ACHN (cell line): ENCODE measurements at places on chromosomes 16 and 17.

GRCh38 chr17:76599694-76600460, 14.2 kb upstream of the ST6GALNAC2 start:
- no peak for DNase-seq

DNA sequence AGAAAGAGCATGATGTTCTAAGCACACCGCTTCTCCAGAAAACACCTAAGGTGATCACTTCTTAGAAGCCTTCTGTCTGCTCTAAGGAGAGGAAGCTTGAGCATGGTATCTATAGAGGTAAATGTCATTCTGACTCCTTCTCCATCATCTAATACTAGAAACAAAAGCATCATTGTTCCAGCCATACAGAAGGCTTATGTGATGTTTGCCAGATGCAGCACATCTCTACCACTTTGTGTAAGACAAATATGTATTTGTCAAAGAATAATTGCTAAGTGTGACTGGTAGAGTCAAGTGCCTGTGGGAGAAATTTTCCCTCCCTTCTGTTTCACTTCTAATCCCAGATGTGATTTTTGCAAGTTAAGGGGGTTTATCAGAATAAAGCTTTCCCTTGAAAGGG, 217.1 kb downstream of the HS3ST3A1 start:
- no peak for DNase-seq

DNA sequence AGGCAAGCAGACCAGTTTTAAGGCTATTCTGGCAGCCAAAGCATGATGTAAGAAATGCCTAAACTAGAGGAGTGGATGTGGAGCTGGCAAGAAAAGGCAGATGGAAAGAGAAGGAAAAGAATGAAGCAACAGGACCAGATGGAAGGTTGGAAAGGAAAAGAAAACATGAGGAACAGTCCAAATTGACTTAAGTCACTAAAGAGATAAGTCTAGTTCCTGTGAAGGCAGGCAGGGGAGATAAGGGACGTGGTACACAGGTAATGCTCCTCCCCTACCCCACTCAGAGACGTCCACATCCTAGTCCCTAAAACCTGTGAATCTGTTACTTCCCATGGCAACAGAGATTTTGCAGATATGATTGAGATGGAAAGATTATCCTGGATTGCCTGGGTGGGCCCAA, 43.5 kb downstream of the TEX2 start:
- DNase-seq: no peak

GRCh38 chr17:9865586-9865985, 39.5 kb downstream of the RCVRN start:
- DNase-seq: no peak

DNA sequence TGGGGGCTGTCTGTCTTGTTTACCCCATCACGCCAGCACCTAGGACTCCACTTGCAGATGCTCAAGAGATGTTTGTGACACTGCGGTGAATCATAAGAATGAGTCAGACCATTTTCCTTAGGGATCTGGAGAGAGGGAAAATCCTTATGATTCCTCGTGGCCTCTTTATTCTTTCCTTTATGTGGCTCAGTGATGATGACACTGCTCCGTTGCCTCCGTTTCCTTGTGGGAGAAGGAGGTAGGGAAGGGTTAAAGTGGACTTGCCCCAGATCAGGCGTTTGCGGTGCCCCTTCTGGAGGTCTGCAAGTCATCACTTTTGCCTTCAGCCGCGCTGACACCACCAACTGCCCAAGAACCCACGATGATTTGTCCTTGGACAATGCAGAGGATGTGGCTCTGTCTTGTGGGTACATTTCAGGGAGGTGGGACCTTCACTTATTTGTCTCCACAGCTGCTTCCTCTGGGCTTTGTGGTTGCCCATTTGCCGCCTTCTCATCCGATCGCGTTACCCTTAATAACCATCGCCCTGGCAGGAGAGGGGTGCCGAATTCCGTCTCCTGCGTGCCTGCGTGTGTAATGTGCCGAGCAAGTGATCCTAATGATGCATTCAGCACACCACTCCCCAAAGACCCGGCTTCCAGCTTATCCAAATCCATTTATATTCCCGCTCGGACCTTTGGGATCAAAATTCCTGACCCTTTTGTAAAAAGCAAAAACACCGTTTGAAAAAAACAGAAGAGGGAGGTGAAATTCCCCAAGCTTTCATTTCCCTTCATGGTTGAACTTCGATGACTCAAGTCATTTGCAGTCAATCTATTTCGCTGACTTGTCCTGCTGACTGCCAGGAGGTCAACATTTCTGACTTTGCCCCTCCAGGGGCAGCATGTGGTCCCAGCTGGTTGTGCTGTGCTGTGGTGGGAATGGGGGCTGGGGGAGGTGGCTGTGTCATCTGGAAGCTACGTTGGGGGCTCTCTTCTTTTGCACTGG, 87.2 kb upstream of the IRX3 start:
- DNase-seq: peak; percentile 62

GRCh38 chr17:41382394-41382793, 288 bp upstream of the KRT34 start:
- no peak for DNase-seq

- DNase-seq: no peak
Measured at GRCh38 chr16:86492961-86493629, 17.2 kb upstream of the FOXF1 start.
